ENCODE measurements at places on chromosomes 5 and 9.

DNA sequence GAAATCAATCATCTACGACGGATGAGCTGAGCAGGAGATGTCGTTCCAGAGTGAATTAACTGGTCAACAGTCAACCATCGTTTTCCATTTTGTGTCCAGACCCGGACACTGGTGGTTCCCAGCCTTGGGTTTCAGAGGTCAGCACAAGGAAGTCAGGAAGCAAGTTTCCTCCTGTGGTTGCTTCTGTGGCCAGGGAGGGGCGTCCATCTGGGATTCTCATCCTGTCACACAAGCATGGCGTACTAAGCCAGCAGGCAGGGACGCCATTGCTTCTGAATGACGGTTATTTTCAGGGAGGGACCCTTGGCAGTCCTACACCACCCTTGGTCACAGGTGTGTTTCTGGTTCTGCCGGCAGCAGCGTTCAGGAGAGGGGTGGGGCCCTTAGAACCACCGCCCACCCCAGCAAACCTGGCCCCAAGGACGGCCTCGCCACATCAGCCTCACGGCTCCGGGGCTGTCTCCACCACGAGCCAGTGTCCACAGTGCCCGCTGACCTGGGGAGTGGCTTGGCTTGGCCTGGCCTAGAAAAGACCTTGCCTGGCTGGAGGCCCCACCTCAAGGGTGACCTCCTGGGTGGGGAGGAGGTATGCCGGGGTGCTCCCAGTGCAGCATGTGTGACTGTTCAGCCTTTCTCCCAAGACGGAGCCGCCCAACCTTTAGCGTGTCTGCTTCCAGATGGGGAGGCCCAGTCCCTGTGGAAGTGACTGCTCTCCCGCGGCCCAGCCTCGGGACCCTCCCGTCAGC is 25.2 kb downstream of the NDUFS6 start:
- no peak for DNase-seq

GRCh38 chr5:98639274-98639673 is 134.2 kb upstream of the RGMB start:
- DNase-seq = no peak

- DNase-seq = no peak
Observed at GRCh38 chr9:124929464-124929863, 11.4 kb downstream of the GOLGA1 start.

- no peak for DNase-seq
Observed at GRCh38 chr9:109907400-109907799, 127.4 kb downstream of the PALM2AKAP2 start.

GRCh38 chr9:71766663-71767062 is 1.6 kb downstream of the CEMIP2 start:
- no peak for DNase-seq

GRCh38 chr9:92605224-92605623 is 64.7 kb downstream of the IPPK start:
- DNase-seq = no peak

GRCh38 chr9:134335061-134335460 is 8.8 kb downstream of the RXRA start:
- DNase-seq = no peak

GRCh38 chr5:143679777-143680176 is 132.2 kb upstream of the HMHB1 start:
- DNase-seq = no peak

DNA sequence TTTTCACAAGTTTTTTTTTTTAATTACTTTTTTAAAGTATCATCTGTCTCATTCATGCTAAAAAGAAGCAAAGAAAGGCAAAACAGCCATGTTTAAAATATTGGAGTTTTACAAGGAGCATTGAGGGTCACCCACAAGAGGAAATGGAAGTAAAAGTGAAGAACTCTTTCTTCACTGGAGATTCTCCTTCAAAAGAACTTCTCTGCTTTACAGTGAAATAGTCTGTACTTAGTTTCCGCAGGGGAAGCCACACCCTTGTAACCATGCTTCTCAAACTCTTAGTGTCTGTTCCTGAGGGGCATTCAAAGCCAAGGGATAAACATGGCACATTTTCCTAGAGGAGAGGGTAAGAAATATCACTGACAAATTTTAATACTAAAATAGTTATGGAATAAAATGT is 8.6 kb downstream of the C9orf72 start:
- DNase-seq = no peak

DNA sequence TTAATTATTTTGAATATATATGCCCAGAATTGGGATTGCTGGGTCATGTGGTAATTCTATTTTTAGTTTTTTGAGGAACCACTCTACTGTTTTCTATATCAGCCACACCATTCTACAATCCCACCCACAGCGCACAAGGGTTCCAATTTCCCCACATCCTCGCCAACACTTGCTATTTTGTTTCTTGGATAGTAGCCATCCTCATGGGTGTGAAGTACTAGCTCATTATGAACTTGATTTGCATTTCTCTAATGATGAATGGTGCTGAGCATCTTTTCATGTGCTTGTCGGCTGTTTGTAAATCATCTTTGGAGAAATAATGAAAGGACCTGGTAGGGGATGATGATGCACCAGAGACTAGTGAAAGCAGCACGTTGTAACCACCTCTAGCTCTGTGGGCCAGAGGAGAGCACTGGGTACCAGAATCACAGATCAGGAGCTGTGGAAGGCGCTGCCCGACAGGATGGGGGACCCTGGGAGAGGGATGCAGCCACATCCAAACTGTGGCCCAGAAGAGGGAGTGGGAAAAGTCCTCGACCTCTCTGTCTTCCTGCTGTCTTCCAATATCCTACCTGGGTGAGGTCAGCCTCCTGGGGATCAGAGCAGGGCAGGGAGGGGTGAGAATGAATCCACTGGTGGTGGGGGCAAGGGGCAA is 155.4 kb downstream of the RGS3 start:
- no peak for DNase-seq

- no peak for DNase-seq
Observed at GRCh38 chr9:132293145-132293721, 61.6 kb downstream of the SETX start.
